AG20443 (cell line): ENCODE measurements at places on chromosomes 3 and 15.

DNA sequence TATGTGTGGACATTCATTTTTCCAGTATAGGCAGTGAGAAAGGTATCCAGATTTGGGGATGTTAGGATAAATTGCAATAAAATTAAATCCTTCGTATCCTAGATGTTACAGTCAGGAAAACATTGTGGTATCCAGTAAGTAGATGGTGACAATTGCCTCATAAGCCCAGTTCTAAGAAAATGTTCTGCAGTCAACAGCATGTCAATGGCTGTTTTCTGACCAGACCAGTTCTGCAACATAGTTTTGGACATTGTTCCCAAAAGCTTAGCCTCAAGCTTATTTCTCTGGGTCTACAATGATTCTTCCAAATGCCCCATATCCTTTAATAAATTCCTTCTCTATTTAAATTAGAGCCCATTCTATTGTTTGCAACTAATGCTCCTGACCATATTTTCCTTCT lies 480.7 kb downstream of the FHIT start:
- no peak for DNase-seq

DNA sequence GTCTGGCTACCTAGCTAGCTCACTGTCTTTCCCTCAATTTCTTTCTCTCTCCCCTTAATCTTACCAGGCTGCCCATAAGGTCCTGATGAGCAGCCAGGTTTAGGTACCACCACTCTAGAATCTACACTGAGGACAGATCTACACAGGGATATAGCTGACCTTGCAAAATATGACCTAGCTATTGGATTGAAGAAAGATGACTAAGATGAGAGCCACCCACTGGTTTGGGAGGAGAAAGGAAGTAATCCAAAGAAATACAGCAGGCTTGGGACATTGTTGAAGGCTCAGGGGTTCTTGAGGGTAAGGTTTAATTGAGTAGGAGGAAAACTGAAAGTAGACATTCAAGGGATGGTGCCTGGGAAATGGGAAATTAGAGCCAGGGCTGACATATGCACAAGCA lies 142.0 kb upstream of the TMC3 start:
- DNase-seq = peak; percentile 33

DNA sequence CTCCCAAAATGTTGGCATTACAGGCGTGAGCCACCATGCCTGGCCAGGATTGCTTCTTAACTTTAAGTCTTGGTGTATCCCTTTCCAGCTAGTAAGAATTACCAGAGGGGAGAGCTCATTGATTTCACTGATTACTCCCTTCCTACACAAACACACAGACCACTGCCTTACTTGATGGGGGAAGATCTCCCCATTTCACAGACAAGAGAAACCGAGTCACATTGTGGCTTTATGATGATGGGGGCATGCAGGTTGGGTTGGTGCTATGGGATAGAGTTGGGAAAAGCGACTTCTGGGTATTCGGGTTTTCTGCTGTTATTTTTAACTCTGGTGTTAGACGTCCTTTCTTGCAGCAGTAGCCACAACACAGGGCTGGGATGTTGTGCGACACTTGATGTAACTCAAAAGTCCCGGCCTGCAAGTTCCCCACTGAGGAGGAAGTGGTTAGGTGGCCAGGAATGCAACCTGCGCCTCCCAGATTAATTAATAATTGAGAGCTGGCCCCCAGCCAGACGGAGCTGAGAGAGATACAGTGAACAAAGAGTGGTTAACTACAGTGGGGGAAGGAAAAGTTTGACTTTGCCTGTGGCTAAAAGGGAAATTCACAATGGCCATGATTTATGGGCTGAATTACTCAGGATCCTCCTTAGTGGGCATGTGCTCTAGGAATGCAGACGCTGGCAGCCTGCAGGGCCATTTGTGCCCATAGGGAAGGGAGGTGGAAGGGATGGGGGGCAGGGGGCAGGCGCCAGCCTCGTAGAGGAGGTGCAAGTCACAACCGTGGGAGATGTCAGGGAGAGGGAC lies 63.6 kb downstream of the SMAD6 start:
- DNase-seq = peak; percentile 44

- no peak for DNase-seq
Measured at GRCh38 chr15:30882849-30883433, 20.8 kb upstream of the FAN1 start.

DNA sequence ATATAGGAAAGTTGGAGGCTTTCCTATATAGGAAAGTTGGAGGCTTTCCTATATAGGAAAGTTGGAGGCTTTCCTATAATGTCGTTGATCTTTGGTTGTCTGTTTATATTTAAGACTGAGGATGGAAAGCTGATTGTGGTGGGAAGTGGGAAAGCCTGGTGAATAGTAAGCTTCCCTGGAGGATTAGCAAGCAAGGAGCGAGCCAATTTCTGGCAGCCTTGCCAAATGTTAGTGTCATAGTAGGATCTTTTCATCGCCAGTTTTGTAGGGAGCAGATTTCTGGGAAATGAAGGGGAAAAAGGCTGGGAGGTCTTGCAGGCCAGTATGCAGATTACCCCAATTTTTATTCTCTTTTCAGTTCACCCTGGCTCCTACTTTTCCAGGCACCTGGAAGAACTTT lies 39.9 kb upstream of the CCNL1 start:
- peak; percentile 25 for DNase-seq

GRCh38 chr15:89809093-89809786 lies 5.4 kb downstream of the ANPEP start:
- no peak for DNase-seq

DNA sequence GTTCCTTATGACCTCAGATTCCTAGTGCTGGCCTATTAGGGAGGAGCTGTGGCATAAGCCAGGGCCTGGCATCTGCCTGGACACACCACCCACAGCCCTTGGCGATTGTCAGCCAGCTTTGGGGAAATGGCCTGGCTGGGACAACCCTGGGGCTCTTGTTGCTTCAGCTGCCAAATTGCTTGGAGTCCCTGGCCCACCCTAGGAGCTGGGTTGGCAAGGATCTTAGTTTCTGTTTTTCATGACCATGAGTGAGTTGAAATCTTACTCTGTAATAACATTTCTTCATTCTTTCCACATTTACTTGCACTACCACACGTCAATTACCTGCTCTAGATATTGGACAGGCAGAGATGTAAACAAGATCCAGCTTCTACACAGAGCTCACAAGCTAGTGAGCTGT lies 1.9 kb upstream of the MYZAP start:
- DNase-seq = no peak
